ENCODE measurements at places on chromosomes 1 and 21. TPM values are rescaled to one million over a fixed set of nuclear protein-coding genes. Genes with fewer than 3 reads are reported as not detected.
A peak's percentile ranks its signal among the peaks of the same experiment; 100 is the strongest.

- DNase-seq: no peak
These were observed 1.6 kb downstream of the CAPZB start for GRCh38 chr1:19483691-19484090.

ADCY10 gene
- not detected for total RNA-seq

APH1A gene
- total RNA-seq: 119 TPM

GRCh38 chr1:58107943-58108342 lies 438.6 kb downstream of the OMA1 start:
- DNase-seq: no peak

ADORA1 gene
- 1.7 TPM for total RNA-seq

FAM151A gene
- not detected for total RNA-seq

- no peak for DNase-seq
These were observed 70.7 kb downstream of the AGPAT3 start for GRCh38 chr21:43935711-43936110.

AK5 gene
- 1.7 TPM for total RNA-seq

DNA sequence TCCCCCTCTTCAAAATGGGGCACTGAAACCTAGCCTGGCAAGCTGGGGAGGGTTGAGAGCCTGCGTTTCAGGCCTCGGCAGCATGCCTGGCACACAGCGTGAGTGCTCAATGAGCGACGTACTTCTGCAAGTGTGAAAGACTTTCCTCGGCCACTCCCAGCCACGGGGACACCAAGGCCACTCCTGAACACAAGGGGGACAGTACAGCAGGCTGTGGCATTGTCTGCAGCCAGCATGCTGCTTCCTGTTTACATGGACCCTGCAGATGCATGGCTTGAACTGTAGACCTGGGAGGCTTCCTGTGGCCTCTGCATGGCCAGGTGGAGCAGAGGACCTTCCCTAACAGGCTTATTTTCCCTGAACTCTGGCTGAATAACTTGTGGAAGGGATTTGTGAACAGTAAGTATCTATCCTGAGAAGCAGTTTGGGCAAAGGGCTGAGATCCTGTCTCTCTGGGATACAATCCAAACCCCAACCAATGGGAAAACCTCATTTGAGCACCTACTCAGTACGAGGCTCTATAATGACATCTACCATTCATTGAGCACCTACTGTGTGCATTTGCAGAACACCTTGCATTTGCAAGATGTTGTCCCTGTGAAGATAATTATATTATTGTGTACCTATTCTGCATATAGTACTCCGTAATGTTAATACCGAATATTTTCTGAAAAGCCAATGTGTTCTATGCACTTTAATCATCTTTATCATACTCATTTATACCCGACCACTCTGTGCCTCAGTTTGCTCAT lies 9.9 kb upstream of the HSPG2 start:
- DNase-seq: no peak

- no peak for DNase-seq
These were observed 23.4 kb downstream of the C8A start for GRCh38 chr1:56877973-56878372.

DNA sequence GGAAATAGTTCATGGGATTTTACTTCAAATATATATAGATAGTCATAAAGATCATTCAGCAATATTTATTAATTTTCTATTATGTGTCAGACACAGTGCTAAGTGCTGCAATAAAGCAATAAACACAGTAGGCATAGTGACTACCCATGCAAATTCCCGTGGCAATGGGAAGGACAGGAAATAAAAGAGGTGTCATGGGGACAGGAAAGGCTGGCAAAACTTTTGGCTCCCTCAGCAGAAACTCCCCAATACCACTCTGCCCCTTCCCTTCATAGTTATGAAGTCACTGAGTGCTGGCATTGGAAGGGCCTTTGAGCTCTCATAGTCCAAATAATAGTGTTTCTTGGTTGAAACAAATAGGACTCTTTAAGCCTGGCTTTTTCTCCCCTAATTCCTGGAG lies 104.4 kb upstream of the DPT start:
- DNase-seq: no peak

DNA sequence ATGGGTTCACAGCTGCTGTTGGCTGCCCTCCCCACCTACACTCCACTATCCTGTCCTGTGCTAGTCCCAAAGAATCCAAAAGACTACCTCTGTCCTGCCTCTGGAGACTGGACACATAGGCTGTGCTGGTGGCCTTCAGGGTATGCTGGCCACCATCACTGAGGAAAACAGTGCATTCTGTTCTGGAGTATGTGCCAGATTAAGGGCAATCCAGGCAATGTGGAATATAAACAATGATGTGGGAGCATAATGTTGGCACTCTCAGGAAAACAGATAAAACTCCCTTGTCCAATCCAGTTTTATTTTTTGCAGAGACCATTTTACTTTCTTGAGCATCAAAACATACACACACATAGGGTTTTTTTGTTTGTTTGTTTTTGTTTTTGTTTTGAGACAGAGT lies 94.3 kb downstream of the GLUL start:
- no peak for DNase-seq

SPRR2F gene
- not detected for total RNA-seq

PDPN gene
- total RNA-seq: 33.7 TPM

- no peak for DNase-seq
These were observed 80.2 kb upstream of the F3 start for GRCh38 chr1:94621802-94622201.

GRCh38 chr1:154075746-154076145 lies 79.1 kb downstream of the NUP210L start:
- no peak for DNase-seq

SRRM1 gene
- total RNA-seq: 146 TPM

COL11A1 gene
- 0.14 TPM for total RNA-seq

DNA sequence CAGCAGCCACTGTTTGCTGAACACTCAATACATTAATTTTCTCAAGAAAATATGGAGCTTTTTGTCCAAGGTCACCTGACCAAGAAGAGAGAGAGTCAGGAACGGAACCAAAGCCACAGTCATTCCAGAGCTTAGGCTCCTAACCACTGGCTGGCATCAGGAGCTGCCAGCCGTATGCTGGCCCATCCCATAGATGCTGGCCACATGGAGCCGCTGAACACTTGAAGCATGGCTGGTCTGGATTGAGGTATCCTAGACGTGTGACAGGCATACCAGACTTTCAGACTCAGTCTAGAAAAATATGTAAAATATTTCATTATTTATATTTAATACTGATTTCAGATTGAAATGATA lies 458.7 kb downstream of the MATN1 start:
- DNase-seq: no peak

RNU1-4 gene
- under 0.01 TPM for total RNA-seq

BACE2 gene
- total RNA-seq: 128 TPM

GRCh38 chr1:202697038-202697437 lies 13.2 kb downstream of the SYT2 start:
- no peak for DNase-seq

LCE3E gene
- total RNA-seq: not detected

- DNase-seq: peak; percentile 86
These were observed 231.9 kb upstream of the JUN start for GRCh38 chr1:59015708-59016107.

FUCA1 gene
- total RNA-seq: 3.3 TPM

DNA sequence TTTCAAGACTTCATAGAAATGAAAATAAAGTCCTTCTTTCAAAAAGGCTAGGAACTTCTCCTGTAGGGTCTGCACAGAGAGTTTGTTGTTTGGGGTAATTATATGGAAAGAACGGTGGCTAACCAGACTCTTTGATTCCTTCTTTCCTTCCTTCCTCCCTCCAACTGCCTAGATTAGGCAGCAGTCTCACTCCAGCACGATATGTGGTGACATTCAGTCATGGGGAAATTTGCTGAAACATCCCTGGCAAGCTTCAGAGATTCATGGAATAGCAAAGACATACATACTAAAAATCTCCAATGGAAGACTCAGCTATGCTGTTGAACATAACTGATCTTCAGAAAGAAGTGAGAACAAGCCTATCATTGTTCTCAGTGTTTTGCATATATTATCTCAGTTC lies 4.3 kb downstream of the NTMT2 start:
- DNase-seq: no peak

DNA sequence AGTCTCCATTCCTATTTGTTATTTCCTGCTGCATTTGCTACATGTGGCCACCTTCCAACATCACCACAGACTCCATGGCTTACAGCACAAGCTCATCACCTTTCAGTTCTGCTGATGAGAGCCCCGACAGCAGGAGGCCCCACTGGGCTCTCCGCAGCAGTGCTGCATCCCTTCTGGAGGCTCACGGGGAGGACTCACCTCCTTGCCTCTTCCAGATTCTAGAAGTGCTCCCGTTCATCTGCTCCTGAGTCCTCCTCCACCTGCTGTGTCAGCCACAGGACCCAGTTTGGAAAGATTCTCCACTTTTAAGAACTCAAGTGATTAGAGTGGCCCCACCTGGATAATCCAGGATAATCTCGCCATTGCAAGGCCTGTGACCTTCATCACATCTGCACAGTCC lies 167.6 kb downstream of the PCBP3 start:
- DNase-seq: no peak
